Activated CD8-positive, alpha-beta memory T cell treated with anti-CD3 and anti-CD28 coated beads, Interleukin-2, amount 10 ng/mL, durations not matched to agents 7 days and 5 days (primary cell): ENCODE measurements at places on chromosomes 6 and 20. TPM values are rescaled to one million over a fixed set of nuclear protein-coding genes. Genes with fewer than 3 reads are reported as not detected.

Gene COL20A1
- total RNA-seq: not detected

Gene C20orf204
- 19.0 TPM for total RNA-seq

Gene KCNK16
- total RNA-seq: not detected

Gene ZFAND3
- 34.4 TPM for total RNA-seq

Gene SNX21
- 1.1 TPM for total RNA-seq

Gene GLP1R
- not detected for total RNA-seq

Gene COL12A1
- total RNA-seq: not detected

Gene TREM2
- not detected for total RNA-seq

Gene FERMT1
- total RNA-seq: 0.06 TPM

Gene KIF6
- total RNA-seq: not detected

GRCh38 chr6:134431421-134431859, 113.5 kb upstream of the SGK1 start:
- no peak overlapping the region for H3K27ac ChIP-seq
- no peaks in the 10 kb centered on the region for H3K27me3 ChIP-seq
- peaks cover 17% of the 10 kb centered on the region for H3K4me1 ChIP-seq
- H3K4me3 ChIP-seq: no peak overlapping the region

- H3K27me3 ChIP-seq: no peaks in the 10 kb centered on the region
- no peak overlapping the region for H3K4me3 ChIP-seq
- H3K36me3 ChIP-seq: peaks cover 10% of the 10 kb centered on the region
- H3K4me1 ChIP-seq: peaks cover 49% of the 10 kb centered on the region
- no peak for DNase-seq
Measured at GRCh38 chr20:49685161-49685601, 28.5 kb downstream of the B4GALT5 start.

GRCh38 chr6:92806254-92806653, 613.1 kb downstream of the EPHA7 start:
- no peak overlapping the region for H3K27ac ChIP-seq
- no peaks in the 10 kb centered on the region for H3K27me3 ChIP-seq
- DNase-seq: no peak
- no peak overlapping the region for H3K4me3 ChIP-seq
- no peaks in the 10 kb centered on the region for H3K36me3 ChIP-seq

DNA sequence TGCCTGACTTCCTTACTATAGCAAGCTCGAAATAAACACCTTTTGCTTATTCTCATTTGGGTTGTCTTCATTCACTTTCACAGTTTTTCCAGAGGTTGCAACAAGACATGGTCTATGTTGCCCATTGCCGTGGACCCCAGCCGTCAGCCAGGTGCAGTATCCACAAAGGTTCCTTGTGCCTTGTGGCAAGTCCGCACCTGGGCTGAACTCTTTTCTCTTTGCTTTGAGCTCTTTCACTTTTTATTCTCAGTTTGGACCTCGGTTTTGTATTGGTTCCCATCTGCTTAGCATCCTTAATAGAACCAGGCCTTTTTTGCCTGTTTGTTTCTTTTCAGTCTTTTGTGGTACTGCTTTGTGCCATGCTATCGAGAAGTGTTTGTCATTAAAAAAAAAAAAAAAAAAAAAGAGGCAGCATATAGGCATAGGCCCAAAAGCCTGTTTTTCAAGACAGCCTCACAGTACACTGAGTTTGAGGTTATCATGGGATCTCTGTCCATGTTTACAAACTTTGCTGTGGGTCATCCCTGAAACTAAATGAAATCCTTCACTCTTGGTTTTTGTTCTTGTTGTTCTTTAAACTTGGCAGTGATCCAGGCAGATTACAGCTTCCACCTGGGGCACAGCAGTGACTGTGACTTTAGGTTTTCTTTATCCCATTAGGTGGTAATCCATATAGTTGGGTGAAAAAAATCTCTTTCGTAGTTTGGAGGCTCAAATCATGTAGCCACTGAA, 33.3 kb downstream of the GSTA3 start:
- H3K4me3 ChIP-seq: no peak overlapping the region
- no peak overlapping the region for H3K27ac ChIP-seq
- no peak for DNase-seq

DNA sequence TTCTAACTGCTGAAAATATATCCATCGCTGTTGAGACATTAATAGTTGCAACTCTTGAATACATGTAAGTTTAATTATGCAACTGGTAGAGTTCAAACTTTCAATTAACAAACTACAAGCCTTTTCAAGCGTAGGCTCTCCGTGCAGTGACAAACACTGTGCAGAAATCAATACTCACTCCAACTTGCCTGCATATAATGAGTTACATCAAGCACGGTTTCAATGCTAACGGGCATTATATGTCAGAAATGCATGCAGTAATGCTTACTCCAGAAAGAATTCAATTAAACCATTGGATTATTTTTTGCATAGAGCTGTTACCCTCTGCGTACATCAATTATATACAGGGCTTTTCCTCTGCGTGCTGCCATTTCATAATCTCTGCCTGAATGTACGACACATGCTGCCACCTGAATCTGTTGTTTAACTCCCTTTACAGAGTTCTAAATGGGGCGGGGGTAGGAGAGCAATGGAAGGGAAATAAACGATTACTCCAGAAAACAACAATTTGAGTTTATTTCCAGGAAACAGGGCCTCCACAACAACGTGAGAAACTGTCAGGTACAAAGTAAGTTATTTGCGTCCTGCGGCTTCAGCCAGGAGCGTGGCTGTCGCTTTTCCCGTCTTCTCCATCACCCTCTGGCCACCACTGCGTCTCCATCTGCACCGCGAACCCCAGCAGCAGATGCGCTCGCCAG, 1.8 kb downstream of the PTPRK start:
- H3K36me3 ChIP-seq: no peaks in the 10 kb centered on the region
- no peak for DNase-seq
- peaks cover 21% of the 10 kb centered on the region for H3K4me1 ChIP-seq
- H3K4me3 ChIP-seq: peak overlapping the region; percentile 86
- H3K27ac ChIP-seq: no peak overlapping the region
- peaks cover 82% of the 10 kb centered on the region for H3K27me3 ChIP-seq

DNA sequence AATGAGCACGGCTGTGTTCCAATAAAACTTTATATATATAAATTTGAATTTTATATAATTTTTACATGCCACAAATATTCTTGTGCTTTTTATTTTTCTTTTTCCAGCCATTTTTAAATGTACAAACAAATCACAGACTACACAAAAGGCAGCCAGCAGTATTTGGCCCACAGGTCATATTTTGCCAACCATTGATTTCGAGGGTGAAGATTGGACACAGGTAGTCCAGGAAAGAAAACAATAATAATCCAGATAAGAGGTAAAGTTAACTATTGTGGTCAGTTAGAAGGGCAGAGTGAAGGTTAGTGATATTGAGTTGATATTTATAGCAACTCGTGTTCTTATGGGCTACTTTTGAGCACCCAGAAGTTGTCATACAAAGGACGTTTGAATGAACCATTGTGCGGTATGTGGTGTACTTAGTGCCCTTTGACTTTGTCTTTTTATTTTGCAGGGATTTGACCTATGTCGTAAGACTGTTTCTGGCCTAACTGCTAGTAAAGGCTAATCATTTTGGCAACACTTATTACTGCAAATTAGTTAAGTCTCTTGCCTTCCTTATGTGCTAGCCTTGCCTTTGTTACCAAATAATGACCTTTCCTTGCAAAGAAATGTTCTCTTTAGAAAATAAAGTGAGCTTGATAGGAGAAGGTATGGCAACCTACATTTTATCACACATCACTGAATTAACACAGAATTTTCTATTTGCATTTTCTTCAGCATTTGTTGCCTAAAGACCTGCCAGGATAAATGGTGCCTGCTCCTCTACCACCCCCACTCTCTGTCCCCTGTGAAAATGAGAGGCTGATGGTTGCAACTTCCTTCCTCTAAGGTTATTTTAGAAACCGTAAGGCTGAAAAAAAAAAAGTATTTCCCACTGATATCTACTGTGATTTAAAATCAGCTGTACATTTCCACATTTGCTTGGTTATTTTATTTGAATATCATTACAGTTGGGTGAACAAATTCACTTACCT, 493.9 kb upstream of the SOX4 start:
- H3K27ac ChIP-seq: no peak overlapping the region
- no peaks in the 10 kb centered on the region for H3K27me3 ChIP-seq
- peaks cover 17% of the 10 kb centered on the region for H3K4me1 ChIP-seq
- DNase-seq: no peak
- no peak overlapping the region for H3K4me3 ChIP-seq
- peaks cover 3% of the 10 kb centered on the region for H3K36me3 ChIP-seq

DNA sequence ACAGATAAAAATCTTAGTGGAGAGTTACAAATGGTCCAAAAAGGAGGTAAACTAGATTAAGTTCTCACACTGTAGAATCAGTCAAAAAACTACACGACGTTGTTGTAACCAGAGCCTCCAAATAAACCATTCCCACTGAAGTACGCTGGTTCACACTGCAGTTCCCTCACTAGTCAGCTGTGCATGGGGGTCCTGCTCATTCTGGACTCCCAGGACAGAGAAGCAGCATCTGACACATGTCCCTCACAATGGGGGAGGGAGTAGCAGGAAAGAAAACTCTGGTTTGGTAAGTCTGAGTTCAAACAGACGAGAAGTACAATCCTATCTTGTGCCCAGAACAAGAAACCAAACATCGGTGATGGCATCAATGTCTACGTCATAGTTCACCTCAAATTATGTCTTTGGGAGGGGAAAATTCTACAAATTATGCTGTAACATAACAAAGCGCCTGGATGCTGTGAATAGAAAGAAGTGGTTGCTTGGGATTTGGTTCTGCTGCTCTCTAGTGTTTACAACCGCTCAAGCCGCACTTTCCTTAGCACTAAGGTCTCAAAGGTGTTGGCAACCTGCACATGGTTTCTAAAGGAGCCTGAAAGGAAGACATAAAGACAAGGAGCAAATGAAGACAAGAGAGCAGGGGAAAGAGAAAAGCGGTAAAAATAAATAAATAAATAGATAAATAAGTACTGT, 208.0 kb downstream of the GMDS start:
- peaks cover 3% of the 10 kb centered on the region for H3K36me3 ChIP-seq
- peaks cover 11% of the 10 kb centered on the region for H3K27me3 ChIP-seq
- no peak overlapping the region for H3K27ac ChIP-seq
- H3K4me1 ChIP-seq: peaks cover 28% of the 10 kb centered on the region

- no peak overlapping the region for H3K27ac ChIP-seq
- H3K27me3 ChIP-seq: no peaks in the 10 kb centered on the region
- H3K4me3 ChIP-seq: no peak overlapping the region
- no peak for DNase-seq
- H3K4me1 ChIP-seq: no peaks in the 10 kb centered on the region
- H3K36me3 ChIP-seq: no peaks in the 10 kb centered on the region
Measured at GRCh38 chr6:4356899-4357659, 221.7 kb upstream of the ECI2 start.

DNA sequence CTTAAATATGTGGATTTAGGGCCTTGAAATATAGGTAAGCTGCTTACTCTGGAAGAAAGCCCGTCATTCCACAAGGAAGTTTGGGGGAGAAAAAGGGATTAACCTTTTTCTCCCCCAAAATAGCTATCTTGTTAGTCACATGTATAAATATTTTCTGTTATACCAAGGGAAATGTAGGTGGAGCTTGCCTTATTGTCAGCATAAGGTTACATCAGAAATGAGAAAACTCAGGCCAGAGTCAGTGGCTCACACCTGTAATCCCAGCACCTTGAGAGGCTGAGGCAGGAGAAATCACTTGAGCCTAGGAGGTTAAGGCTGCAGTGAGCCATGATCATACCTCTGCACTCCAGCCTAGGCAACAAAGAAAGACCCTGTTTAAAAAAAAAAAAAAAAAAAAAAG, 129.9 kb downstream of the LRFN2 start:
- H3K4me3 ChIP-seq: no peak overlapping the region
- H3K27ac ChIP-seq: no peak overlapping the region
- H3K36me3 ChIP-seq: no peaks in the 10 kb centered on the region
- H3K27me3 ChIP-seq: peaks cover 5% of the 10 kb centered on the region
- H3K4me1 ChIP-seq: no peaks in the 10 kb centered on the region
- no peak for DNase-seq

DNA sequence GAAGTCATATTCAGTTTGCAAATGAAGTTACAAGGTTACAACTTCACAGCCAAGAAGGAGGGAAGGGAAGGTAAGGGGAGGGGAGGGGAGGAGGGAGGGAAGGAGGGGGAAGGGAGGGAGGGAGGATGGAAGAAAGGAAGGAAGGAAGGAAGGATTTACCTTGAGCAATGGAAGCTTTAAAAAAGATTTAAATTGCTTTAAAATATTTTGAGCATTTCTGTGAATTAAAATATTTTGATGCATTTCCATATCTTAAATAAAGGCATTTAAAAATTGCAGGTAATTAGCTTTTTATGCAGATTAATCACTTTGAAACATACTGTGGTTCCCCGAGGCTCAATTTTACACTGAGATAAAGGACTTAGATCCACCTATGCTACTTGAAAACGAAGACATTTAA, 618.0 kb downstream of the TFAP2A start:
- H3K4me1 ChIP-seq: no peaks in the 10 kb centered on the region
- no peak overlapping the region for H3K27ac ChIP-seq
- no peaks in the 10 kb centered on the region for H3K27me3 ChIP-seq
- no peaks in the 10 kb centered on the region for H3K36me3 ChIP-seq

- no peak for DNase-seq
- H3K27me3 ChIP-seq: peaks cover 81% of the 10 kb centered on the region
- no peaks in the 10 kb centered on the region for H3K4me1 ChIP-seq
- H3K27ac ChIP-seq: peak overlapping the region; percentile 54
Measured at GRCh38 chr6:84772428-84773132, 8.2 kb upstream of the TBX18 start.

- peaks cover 31% of the 10 kb centered on the region for H3K27me3 ChIP-seq
- peaks cover 10% of the 10 kb centered on the region for H3K36me3 ChIP-seq
- no peak overlapping the region for H3K4me3 ChIP-seq
Measured at GRCh38 chr6:90490030-90490716, 96.7 kb downstream of the MAP3K7 start.

GRCh38 chr6:71124340-71124739, 164.3 kb upstream of the OGFRL1 start:
- no peak overlapping the region for H3K4me3 ChIP-seq
- H3K27me3 ChIP-seq: no peaks in the 10 kb centered on the region
- DNase-seq: no peak
- H3K27ac ChIP-seq: no peak overlapping the region
- H3K4me1 ChIP-seq: no peaks in the 10 kb centered on the region

- no peak overlapping the region for H3K27ac ChIP-seq
- DNase-seq: no peak
- H3K4me3 ChIP-seq: no peak overlapping the region
Measured at GRCh38 chr6:89221129-89221528, 4.0 kb upstream of the GABRR1 start.

- H3K27me3 ChIP-seq: peaks cover 43% of the 10 kb centered on the region
- H3K4me1 ChIP-seq: no peaks in the 10 kb centered on the region
- no peak overlapping the region for H3K27ac ChIP-seq
- peak; percentile 46 for DNase-seq
Measured at GRCh38 chr20:37651932-37652331, 41.9 kb upstream of the CTNNBL1 start.

- H3K36me3 ChIP-seq: no peaks in the 10 kb centered on the region
- DNase-seq: no peak
- H3K4me1 ChIP-seq: no peaks in the 10 kb centered on the region
Measured at GRCh38 chr6:93940381-93940780, 521.0 kb upstream of the EPHA7 start.

DNA sequence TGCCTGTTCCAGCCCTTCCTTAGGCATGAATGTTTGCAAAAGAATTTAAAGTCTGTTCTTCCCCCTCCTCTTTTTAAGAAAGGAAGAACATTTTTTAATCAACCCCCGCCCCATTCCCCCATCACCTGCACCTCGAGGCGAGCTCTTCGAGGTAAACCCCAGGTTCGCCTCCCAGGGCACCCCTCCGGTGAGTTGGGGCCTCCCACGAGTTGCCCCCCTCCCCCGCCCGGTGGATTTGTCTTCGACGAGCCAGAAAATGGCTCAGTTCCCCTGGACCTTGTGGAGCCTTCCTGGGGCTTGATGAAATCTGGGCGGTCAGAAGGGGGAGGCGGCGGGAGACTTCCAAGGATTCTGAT, 256 bp upstream of the OVOL2 start:
- no peaks in the 10 kb centered on the region for H3K36me3 ChIP-seq
- H3K27me3 ChIP-seq: peaks cover 70% of the 10 kb centered on the region
- no peak for DNase-seq

- DNase-seq: no peak
- H3K4me1 ChIP-seq: no peaks in the 10 kb centered on the region
- no peaks in the 10 kb centered on the region for H3K27me3 ChIP-seq
- H3K27ac ChIP-seq: no peak overlapping the region
Measured at GRCh38 chr6:9248133-9248532, 812.8 kb upstream of the SLC35B3 start.
